ENCODE measurements at places on chromosomes 2 and 18.

- no peak for DNase-seq
These were observed 109.2 kb upstream of the CHRNA1 start for GRCh38 chr2:174873471-174873870.

DNA sequence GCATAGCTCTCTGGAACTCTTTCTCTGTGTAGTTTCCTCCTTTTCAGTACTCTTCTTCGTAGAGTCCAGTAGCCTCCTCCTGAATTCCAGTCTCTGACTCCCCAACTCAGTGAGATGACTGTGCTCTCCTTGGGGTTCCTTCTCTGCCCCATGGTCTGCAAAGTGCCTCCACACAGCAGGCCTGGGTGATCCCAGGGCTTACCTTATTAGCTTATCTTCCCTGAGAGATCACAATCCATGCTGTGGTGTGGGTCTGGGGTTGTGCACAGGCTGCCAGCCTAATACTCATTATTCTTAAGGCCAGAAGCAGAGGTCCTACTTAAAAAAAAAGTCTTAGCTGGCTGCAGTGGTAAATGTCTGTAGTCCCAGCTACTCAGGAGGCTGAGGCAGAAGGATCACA is 4.6 kb upstream of the GPR39 start:
- no peak for DNase-seq

GRCh38 chr2:238255151-238255551 is 15.3 kb upstream of the HES6 start:
- DNase-seq, result no peak

DNA sequence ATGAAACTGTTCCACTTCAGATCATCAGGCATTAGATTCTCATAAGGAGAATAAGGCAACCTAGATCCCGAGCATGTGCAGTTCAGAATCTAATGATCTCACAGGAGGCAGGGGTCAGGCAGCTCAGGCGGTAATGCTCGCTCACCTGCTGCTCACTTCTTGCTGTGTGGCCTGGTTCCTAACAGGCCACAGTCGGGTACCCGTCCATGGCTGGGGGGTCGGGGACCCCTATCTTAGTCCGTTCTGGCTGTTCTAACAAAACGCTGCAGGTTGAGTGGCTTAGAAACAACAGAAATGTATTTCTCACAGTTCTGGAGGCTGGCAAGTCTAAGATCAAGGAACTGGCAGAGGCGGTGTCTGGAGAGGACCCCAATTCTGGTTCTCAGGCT is 79.2 kb downstream of the ASB1 start:
- DNase-seq, result no peak

- DNase-seq, result no peak
These were observed 163.3 kb upstream of the SIX3 start for GRCh38 chr2:44778221-44778654.

DNA sequence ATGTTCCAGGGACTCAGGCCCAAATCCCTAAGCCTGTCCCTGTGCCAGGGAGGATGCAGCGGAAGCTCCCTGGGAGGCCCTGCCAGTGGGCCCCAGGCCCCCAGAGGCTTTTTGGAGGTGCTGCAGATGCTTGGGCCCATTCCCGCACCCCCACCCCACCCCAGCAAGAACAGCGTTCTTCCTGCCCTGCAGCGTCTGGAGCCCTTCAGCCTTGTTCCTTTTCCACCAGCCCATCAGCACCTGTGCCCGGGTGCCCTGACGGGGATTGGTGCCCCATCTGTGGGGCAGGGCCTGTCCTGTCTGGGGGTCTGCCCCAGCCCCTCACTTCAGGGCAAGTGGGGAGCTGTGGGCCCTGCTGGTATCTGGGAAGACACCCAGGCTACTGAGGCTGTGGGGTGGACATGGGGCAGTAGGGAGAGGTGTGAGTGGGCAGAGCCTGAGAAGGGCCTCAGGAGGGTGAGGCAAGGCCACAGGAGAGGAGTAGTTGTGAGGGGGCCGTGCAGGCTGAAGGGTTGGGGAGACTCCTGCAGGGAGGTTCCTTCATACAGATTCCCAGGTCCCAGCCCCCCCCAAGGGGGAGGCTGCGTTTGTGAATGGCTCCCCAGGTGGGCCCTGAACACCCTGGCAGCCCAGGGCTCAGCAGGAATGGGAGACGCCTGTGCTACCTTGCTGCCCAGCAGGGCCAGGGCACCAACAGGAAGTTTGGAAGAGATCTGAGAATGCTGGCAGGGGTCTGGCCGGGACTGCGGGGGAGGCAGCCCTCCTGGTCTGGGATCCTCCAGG is 2.4 kb downstream of the RNPEPL1 start:
- DNase-seq, result no peak

DNA sequence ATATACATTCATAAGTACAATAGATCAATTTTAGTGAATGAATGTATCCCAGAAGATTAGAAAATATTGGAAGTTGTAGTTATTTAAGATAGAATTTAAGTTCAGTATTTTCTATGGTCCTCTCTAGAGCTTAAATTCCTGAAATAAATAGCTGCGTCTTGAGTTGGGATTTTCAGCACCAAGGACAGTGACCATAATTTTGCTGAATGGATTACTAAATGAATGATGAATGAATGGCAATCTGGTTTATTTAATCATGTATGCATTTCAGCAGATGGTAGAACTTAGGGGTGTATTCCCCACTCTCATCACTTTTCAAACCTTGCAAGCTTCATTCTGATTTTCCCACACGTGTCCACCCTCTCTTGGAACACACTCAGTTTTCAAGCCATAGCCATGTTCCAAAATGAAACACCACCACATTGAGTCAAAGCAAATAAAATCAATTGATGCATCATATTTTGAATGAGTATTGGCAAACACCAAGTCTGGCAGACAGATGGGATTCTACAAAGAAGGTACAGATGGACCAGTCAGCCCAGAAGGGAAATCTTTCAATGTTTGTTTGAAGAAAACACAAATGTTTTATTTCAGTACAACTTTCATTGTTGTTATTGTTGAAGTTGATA is 362.2 kb upstream of the NXPH2 start:
- DNase-seq, result peak; percentile 16

DNA sequence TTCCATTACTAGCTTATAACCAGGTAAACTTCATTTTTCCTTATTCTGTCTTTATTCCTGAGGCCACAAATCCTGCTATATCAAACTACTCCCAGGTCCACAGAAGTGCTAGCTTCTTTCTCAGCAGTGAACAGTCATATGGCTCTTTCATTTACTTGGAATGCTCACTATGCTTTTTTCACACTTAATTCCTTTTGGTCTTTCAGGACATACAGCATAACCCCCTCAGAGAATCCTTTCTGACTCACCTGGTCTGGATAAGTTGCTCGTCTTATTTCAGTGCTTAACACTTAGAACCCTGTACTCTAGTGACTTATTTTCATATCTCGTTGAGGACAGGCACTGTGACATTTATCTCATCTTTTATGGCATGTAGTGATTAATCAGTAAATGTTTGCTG is 325.0 kb upstream of the UBE2E3 start:
- DNase-seq, result no peak

DNA sequence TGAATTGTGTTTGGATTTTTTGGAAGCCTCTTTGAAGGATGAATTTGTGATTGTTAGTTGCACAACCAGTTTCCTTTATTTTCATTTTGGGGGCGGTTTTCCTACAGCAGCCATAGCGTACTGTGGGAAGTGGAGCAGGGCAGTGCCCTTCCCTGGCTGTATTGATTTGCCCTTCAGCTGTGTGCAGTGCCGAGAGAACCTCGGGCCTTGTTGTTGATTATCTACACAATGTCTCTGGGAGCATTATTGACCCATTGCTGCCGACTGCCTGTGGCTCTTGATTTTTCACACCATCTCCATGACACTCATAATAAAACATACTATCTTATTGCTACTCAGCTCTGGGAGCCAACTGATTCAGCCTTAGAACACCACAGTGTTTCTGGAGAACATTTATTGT is 162.2 kb upstream of the BOD1L2 start:
- no peak for DNase-seq

DNA sequence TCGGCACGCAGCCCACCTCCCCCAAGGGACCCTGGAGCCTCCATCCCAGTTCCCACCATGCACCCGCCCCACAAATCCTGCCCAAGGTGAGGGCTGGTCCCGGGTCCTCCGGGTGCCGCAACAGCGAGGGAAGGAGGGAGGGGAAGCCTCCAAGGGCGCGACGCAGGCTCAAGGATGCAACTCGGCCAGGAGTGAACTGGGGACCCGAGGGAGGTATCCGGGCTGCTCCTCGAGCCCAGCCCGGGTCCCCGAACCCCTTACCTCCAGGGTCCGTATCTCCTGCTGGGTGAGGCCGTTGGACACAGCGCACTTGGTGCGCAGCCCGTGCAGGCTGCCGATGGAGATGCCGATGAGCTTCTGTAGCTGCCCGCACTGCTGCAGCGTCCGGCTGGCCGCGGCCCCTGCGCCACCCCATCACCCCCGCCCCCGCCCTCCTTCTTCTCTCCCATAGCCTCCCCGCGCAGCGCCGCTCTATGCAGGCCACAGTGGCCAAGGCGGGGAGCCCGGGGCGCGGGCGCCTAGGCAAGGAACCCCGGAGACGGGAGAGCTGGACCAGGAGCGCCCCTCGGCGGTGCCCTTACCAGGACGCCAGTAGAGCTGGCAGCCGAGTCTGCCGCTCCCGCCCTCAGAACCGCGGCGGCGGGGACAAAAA is 124.1 kb downstream of the ANKRD30BL start:
- no peak for DNase-seq

GRCh38 chr18:6797171-6797570 is 67.7 kb downstream of the ARHGAP28 start:
- DNase-seq, result no peak

- no peak for DNase-seq
These were observed 202.0 kb downstream of the SEPTIN10 start for GRCh38 chr2:109411640-109412325.

- no peak for DNase-seq
These were observed 505.8 kb upstream of the TNP1 start for GRCh38 chr2:217365656-217366055.

GRCh38 chr2:223747392-223748042 is 89.9 kb downstream of the AP1S3 start:
- no peak for DNase-seq

DNA sequence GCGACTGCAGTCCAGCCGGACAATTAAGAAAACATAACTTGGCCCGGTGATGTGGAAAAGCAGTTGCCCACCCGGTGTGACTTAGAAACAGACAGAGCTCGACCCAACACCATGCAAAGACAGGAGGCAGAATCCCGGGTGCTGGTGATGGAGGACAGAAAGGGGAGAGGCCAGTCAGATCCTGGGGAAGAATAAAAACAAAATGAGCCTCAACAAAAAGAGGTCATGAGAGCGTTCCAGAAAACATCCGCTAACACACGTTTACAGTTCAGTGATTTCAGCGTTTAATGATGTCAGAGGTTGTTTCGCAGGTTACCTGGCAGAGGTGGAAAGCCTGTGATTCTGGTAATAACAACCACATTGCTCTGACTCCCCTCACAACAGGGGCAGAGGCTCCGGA is 111.9 kb downstream of the OSR1 start:
- DNase-seq, result no peak

GRCh38 chr2:161788175-161788574 is 164.0 kb downstream of the SLC4A10 start:
- DNase-seq, result no peak

GRCh38 chr2:181036445-181036844 is 56.0 kb downstream of the UBE2E3 start:
- no peak for DNase-seq

DNA sequence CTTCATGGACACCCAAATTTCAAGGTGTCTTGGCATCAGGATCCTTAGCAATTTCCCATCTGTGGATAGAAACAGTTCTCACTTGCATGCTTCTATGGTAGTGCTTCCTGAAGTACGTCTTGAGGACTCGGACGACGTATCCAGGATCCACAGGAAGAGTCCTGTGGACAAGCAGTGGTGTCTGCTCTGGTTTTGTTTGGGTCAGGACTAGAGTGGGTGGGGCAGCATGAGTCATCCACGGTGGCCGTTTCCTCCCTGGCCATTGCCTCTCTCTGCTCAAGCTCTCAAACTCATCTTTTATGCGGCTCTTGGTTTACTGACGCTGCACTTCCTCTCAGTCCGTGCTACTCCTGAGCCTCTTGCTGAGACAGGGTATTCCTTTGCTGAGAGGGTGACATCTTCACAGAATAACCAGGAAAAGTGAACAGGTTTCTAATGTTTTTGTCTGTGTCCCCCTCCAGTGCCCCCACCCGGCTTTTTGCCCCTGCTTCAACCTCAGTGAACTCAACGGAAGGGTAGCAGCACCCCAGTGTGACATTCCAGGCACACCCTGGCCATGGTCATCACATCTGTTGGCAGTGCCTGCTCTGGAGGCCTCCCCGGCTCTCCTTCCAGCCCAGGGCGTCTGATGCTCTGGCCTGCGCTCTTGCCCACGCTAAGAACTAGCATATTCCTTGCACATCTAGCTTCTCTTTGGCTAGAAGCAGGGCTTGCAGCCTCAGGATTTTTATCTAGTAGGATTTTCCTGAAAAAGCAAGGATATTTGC is 62.2 kb downstream of the ARMC9 start:
- no peak for DNase-seq

DNA sequence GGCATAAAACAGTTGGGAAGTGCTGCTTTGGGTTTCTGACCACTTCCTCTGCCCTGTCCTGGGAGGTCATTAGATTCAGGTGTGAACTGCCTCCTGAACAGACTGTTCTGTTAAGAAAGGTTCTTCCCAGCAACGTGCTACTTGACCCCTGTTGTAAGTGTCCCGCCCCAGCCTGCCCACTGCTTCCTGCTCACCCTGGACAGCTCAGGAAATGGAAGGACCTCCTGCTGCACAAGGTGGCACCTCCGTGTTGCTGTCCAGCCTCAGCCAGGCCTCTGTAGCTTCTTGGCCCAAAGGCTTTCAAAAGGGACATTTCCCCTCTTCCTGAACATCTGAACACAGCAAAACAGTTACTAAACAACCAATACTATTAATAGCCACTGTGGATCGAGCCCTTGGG is 5.3 kb downstream of the TOGARAM2 start:
- no peak for DNase-seq

- no peak for DNase-seq
These were observed 1.2 kb downstream of the CBLN2 start for GRCh38 chr18:72542984-72543356.

- DNase-seq, result no peak
These were observed 94.7 kb upstream of the SP3 start for GRCh38 chr2:174059884-174060244.
